ENCODE measurements at places on chromosomes 6 and 20. TPM values are rescaled to one million over a fixed set of nuclear protein-coding genes. Genes with fewer than 3 reads are reported as not detected.
A peak's percentile ranks its signal among the peaks of the same experiment; 100 is the strongest.

DNA sequence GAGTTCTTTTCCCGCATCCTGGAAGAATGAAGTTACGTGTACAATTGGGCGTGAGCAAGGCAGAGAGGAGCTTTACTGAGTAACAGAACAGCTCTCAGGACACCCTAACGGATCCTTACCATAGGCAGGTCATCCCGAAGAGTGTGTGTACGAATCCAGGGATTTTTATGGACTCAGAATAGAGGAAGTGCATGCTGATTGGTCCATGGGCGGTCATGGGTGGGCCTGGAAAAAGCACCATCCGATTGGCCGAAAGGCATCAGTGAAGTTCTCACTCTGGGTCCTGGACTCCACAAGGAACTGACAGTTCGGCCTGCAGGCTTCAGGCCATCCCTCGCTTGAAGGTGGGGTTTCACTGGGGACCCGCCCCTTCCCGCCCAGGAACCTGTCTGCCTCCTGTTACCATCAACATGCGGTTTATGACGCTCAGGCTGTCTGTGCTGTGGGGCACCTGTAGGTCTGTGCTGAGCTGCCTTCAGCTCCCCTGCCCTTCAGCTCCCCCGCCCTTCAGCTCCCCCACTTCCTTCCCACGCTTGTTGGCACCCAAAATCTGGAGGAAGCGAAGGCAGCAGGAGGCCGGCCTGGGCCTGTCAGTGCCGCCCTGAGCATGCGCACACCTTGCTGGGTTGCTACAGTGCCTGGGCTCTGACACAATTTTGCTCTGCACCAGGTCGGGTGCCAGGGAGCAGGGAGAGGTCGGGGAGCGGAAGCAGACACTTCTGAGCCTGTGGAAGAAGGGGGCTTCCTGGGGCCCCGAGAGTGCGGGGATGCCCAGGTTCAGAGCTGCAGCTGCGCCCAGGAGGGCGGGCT is 57.9 kb upstream of the MANEA start:
- no peak for DNase-seq

DNA sequence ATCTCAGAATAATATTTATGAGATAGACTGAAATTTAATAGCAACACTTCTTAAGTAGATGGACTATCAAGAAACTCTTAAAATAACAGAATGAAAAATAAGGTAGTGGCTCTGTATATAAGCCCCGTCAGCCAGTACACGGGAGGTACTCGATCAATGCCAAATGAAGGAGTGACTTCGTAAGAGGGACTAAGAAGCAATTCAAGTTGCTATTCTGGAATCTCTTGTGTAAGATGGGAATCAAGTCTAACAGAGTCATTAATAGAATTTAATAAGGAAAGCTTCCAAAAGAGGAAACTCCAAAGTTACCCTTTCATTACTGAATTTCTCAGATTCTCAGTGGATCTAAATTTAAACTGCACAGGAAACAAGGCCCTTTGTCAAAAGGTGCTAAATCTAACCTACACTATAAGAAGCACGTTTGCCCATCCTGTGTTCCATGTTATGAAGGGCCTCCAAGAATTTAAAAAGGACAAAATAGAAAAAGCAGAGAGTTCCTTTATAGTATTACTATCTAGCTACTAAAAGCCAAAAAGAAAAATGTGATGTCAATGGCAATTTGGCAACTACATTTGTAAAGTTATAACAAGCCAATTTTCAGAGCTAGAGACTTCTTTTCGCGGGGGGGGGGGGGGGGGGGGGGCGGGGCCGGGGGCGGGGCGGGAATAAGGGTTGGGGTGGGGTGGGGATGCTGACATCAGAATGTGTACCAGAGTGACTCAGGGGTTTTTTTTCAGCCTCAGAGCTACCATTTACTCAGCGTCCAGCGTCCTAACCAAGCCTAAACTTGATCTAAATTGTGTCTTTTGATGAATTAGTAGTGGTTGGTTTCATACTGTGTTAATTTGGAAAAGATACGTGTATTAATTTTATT is 200.6 kb downstream of the GMPR start:
- peak; percentile 61 for DNase-seq

GRCh38 chr20:58965270-58966064 is 15.6 kb upstream of the NELFCD start:
- DNase-seq, result no peak

TGM3 gene
- not detected for total RNA-seq

DNA sequence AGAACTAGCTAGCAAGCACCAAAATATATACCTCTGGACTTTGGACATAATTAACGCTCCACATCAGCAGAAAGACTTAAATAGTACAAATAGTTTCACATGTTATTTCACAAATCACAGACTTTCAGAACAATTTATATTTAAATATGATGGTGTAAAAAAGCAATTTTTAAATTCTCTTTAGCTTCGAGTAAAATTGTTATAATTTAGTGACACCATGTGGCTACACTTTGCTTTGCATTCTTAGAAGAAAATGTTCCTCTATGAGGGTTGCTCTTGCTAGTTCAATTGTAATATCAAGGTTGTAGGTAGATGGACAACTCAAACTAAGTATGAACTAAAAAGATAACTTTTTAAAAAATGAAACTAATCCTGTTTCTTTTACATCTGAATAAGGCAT is 69.0 kb downstream of the BTBD9 start:
- no peak for DNase-seq

FAM210B gene
- total RNA-seq, result 2.4 TPM

DNA sequence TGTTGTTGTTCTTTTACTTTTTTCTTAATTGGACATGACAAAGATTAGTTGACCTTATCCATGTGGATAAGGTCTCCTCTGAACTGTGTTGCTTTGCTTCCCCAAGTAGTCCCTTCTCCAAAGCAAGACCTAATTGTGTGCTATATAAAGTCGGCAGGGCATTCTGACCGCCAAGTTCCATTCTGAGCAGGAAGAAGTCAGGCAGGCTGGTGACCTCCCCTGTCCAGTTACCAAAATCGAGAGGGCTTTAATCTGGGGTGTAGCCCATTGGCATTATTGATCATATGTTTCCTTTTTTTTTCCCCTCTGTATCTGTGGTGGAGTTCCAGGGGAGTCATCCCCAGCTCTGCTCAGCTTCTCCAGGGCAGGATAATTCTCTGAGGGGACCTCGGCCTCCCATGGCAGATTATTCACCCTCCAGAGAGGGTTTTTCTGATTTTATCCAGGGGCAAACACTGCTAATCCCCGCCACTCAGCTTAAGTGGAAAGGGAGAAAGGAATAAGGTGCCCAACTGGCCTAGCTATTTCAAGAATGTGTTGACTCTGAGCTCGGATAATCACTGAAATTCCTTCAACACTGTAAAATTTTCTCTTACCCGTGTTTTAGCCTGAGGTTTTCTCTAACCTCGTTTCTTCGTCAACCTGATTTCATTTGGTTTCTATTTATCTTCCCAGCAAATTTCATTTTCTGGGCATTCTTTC is 71.8 kb upstream of the L3MBTL3 start:
- DNase-seq, result no peak

DNA sequence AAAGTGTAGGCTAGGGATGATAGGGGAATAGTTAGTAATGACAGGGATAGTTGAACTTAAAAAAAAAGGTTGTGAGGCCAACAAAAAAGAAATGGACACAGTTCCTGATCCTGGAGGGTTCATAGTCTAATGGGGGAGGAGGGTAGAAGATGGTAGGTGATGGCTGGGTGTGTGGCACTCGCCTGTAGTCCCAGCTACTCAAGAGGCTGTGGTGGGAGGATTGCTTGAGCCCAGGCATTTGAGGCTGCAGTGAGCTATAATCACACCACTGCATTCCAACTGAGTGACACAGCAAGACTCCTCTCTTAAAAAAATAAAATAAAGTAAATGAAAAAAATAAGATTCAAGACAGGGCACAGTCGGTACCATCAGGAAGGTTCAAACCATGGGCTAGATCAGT is 2.4 kb upstream of the MICB start:
- no peak for DNase-seq

NRSN1 gene
- not detected for total RNA-seq

SEMG1 gene
- total RNA-seq, result not detected

- no peak for DNase-seq
Measured at GRCh38 chr6:134375220-134375580, 57.3 kb upstream of the SGK1 start.

ZBTB46 gene
- 0.15 TPM for total RNA-seq

GRCh38 chr20:2739042-2739398 is 46.4 kb downstream of the EBF4 start:
- DNase-seq, result no peak

DNA sequence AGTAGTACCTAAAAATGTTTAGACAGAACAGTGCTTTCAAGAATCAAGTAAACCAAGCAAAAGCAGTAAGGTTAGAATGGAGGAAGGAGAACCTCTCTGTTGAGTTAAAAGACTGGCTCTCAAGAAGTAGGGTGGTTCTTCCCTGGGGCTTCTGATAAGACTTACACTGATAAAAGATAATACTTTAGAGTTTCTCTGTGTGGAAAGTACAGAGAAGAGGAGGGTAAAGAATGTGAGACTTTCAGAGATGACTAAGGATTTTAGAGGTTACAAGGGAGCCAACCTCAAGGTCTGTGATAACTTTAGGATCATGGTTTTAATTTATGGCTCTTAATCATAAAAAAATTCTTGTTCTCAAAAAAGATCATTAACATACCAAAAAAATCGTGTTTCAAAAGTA is 30.9 kb upstream of the ALDH8A1 start:
- DNase-seq, result no peak

DNA sequence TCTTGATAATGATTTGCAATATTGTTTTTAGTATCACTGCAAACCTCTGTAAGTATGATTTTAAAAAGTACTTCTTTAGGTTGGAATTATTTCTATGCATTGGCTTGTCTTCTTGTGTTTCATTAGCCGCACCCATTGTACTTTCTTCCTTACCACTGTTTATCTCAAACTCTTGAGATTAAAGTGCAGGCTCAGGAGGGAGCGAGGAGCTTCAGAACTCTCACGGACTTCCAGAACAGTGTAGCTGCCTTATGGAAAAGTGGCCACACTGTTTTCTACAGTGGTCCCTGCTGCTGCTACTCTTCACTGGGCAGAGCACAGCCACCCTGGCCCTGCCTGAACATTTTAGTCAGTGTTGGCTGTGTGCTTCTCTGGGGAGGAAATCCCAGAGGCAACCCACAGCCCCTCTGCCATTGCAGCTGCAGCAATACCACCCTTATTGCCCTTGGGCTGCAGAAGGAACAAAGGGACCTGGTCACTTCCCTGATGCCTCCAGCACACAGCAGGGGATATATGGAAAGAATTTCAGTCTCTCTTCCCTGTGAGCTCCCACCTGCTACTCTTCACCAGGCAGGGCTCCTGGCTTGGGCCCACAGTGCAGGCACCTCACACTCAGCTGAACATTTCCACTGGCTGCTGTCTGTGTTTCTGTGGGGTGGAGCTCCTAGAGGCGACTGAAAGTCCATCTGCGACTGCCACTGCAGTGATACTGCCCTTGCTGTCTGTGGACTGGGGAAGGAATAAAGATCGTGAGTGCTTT is 91.7 kb upstream of the MAP3K4 start:
- no peak for DNase-seq

DNA sequence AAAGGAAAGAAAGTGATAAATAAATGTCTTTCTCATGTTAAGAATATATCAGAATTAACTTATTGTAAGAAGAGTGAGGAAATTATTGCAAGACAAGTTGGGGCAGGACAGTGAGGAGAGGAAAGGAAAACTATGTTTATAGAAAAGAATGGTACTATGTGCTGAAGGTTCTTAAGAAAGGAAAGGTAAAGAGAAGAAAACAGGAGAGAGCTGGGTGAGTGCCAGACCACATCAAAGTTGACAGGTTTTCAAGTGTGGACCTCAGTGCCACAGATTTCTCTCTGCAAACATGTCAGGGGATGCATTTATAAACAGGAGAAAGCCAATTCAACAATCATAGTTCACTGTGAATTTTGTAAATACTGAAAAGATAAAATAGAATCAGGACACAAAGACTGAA is 439.2 kb downstream of the PKHD1 start:
- DNase-seq, result no peak

Data from activated CD8-positive, alpha-beta memory T cell treated with anti-CD3 and anti-CD28 coated beads, Interleukin-2, amount 10 ng/mL, durations not matched to agents 7 days and 5 days (primary cell).